ENCODE measurements at places on chromosomes 7 and 10.

GRCh38 chr7:288671-289101 lies 1.3 kb upstream of the FOXL3 start:
- no peak for DNase-seq

DNA sequence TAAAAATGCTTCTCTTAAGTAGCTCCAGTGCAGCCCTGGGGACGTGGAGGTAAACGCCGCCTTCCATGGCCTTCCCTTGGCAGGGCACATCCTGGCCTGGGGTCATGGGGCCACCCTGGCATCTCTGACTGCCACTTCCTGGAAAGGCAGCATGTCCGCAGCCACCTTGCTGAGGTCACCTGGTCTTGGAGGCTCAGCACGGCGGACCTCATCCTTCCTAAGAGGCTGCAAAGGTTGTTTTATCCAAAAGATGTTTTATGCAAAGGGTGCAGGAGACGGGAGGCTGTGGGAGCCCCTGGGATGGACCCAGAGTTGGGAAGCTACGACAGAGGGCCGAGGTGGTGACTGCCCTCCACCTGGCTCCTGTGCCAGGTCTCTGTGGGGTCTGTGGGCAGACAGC lies 106.0 kb downstream of the TCERG1L start:
- DNase-seq: no peak

- DNase-seq: no peak
Measured at GRCh38 chr10:133010095-133010842, 67.9 kb upstream of the CFAP46 start.

- DNase-seq: no peak
Measured at GRCh38 chr7:55556492-55556891, 15.8 kb downstream of the VOPP1 start.

DNA sequence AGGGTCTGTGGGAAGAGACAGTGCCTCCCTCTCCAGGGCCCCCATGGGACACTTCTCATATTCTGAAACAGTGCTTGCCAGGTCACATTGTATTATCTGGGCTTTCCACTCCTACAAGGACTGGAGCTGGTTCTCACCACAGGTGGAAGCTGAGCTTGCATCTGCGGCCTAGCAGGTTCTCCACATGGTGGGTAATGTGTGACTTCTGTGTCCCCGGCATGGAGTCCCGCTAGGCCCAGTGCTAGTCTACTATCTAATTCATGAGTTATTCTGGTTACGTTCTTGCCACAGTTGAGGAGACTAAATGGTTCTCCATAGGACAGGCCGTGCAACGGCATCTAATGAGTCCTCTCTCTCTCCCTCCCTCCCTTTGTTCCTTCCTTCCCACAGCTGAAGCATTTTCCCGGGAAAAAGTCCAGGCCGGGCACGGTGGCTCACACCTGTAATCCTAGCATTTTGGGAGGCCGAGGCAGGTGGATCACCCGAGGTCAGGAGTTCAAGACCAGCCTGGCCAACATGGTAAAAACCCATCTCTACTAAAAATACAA lies 27.7 kb downstream of the PRLHR start:
- DNase-seq: no peak

GRCh38 chr10:76209135-76209534 lies 777.7 kb downstream of the LRMDA start:
- DNase-seq: no peak

GRCh38 chr7:146216396-146217041 lies 99.9 kb downstream of the CNTNAP2 start:
- no peak for DNase-seq

- no peak for DNase-seq
Measured at GRCh38 chr7:95649546-95649945, 53.2 kb upstream of the PDK4 start.

DNA sequence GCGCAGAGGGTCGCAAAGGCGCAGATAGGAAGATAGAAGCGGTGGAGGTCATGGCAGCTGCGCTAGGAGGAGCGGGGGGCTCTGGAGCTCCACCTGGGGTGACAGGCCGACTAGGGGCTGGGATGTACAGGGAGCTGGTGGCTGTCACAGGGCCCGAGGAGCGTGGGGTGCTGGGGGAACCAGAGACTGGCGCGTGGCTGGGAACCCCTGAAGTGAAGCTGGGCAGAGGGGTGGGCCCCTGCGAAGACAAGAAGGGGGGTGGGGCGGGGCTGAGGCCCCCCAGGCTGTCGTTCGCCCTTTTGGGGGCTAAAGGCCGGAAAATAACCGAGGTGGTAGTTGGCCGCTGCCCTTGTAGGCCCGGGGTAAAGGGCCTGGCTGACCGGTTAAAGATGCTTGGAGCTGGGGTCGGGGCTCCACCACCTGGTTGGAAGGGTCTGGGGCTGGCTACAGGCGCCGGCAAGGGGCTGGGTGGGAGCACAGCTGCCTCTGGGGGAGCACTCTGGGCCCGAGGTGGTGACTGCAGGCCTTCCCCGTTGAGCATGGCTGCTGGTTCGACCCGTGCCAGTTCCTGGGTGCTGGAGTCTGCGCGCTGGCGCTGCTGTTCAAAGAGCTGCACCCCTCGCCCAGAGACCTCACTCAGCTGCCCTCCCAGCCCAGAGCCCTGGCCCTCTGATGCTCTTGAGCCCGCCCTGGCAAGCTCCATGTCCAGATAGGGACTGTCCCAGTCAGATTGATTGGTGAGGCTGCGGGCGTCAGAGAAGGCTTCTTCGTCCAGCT lies 6.8 kb upstream of the MYOZ1 start:
- DNase-seq: no peak

GRCh38 chr7:114152314-114152938 lies 233.6 kb upstream of the PPP1R3A start:
- DNase-seq: no peak

DNA sequence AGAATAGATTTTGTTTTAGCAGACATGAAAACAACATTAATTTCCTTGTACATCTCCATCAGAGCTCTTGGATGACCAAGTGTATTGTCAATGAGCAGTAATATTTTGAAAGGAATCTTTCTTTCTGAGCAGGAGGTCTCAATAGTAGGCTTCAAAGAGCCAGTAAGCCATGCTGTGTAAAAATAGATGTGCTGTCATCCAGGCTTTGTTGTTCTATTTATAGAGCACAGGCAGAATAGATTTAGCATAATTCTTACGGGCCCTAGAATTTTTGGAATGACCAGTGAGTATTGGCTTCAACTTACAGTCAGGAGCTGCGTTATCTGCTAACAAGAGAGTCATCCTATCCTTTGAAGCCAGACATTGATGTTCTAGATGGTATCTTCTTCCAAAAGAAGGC lies 19.0 kb downstream of the MINPP1 start:
- DNase-seq: no peak

GRCh38 chr7:124059375-124059774 lies 26.5 kb upstream of the TMEM229A start:
- no peak for DNase-seq

DNA sequence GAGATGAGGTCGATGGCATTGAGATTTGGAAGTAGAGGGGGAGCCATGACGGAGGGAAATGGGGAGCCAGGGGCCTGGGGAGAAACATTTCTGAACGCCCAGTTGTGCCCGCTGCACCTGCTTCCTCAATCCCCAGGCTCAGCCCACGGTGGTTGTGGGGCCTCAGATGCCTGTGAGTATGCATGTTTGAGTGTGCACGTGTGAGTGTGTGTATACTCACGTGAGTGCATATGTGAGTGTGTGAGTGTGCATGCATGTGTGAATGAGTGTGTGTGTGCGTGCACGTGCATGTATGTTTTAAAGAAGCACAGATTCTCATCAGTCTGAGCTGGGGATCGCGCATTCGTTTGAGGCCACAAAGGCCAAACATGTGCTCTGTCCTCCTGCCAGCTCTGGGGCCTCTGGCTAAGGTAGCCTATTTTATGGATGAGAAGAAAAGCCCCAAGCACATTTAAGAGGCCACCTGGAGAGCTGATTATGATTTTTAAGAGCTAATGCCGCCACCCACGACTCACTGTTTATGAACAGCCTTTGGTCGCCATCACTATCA lies 154.8 kb downstream of the ARHGAP12 start:
- no peak for DNase-seq

DNA sequence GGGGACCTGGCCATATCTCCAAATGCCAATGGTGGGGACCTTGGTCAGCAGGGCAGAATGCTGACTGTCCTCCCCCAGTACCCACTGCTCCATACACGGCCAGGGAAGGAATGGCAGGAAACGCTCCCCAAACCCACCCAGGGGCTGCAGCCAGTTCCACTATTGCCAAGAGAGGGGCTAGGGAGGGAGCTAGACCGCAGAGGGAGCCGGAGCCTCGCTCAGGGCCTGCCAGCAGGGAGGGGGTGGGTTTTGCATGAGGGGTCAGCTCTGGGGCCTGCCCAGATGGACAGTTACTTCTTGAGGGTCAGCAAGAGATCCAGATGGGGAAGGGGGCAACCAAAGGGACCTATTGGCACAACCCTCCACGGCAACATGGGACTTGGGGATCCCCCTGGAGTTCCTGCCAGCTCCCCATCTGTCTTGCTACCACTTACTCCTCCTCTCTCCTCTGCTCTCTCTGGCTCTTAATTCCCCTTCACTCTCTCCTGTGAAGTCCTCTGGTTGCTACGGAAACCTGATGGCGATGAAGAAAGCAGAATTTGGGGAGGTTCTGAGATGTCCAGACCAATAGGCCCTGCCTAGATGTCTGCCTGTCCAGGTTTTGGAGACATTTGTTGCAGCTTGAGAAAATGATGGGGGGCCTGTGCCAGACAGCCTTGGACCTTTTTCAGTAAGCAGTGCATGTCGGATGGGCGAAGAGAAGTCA lies 12.6 kb downstream of the FGF8 start:
- DNase-seq: no peak

- DNase-seq: no peak
Measured at GRCh38 chr7:143374561-143374960, 6.6 kb upstream of the ZYX start.
